Activated T-cell treated with anti-CD3 and anti-CD28 coated beads, Interleukin-2, amount 50 U/mL, for 72 hours (primary cell): ENCODE measurements at places on chromosomes 2 and 18.

DNA sequence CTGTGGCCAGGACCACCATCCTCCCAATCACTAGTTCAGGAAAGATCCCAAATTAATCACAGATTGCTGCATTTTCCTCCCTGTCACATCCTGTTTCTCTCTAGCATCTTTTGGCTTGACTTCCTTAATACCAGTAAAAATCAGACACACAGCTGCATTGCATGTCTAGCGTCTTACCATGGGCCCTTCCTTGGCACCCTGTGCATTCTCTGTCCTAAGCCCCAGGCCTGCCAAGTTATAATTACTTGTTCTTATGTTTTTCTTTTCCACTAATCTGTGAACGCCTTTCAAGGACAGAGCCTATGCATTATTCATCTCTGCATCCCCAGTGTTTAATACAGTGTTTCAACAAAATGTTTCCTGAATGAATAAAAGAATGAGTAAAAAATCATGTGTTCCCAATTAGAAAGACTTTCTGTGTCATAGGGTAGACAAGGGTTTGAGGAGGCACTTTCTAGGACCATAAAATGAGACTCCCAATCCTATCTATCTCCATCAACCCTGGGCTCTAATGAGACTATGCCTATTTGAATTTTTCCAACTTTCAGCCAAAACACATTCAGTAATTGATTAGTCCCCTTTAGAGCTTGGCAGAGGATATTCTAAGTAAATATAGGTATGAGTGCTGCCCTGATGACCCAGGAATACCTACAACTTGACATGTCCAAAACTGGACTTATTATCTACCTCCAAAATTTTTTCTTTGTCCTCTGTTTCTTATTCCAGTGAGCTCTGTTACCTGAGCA is 10.3 kb upstream of the NT5C1B start:
- no peak for DNase-seq

DNA sequence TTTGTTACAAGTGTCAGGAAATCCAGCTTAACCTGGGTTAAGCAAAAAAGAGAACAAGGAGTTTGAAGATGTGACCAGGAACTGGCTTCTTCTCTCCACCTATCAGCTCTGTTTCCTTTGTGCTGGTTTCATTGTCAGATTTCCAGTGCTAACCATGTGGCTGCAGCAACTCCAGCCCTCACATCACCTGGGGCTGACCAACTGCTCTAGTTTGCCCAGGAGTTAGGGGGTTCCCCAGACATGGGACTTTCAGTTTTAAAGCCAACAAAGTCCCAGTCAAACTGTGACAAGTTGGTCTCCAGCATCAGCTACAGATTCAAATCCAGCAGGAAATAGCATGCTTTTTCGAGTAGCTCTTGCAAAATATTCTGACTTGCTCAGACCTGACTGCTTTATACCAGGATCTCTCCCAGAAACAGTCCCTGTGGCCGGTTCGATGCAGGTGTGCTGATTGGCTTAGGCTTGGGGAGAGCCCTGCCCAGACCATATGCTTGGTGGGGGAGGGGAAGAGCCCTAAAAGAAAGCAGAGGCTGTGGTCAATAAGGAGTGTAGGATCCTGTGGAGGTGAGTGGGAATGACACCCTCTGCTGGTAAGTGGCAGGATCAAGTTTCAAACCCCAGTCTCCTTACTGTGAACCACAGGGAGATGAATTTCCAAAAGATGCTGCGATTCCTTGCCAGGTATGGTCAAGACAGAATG is 49.5 kb downstream of the KCNE4 start:
- DNase-seq = no peak

GRCh38 chr2:236963631-236964182 is 122.0 kb upstream of the COPS8 start:
- DNase-seq = no peak

GRCh38 chr2:220701115-220701514 is 871.0 kb downstream of the EPHA4 start:
- DNase-seq = no peak

DNA sequence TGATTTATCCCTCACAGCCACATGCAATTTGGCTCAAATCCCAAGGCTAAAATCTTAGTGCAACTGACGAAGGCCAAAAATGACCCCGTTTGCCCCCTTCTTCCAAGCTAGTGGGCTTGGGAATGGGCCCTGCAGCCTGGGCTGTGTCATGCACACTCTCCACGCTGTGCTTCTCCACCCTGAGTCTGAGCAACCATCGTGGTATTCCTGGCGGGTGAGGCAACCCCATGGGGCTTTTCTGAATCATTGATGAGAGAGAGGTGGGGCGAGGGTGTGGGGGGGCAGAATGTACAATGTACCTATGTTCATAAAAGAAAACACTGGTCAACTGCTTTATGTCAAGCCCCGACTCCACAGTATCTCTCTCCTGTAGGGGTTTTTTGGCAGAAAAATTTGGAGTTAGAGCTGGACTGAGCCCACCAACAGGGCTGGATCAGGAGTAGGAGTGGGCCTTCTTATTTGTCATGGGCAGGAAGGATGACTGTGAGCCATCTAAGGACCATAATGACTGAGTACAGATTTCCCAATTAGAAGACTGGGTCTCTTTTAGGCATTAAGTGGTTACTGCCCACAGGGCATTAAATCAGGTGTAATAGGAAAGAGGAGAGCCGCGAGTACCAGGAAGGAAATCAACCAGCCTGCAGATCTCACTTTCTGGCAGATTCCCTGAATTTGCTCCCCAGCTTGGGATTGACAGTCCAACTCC is 8.9 kb downstream of the SULT1C2 start:
- DNase-seq = no peak
